ENCODE measurements at places on chromosomes 6 and 20. TPM values are rescaled to one million over a fixed set of nuclear protein-coding genes. Genes with fewer than 3 reads are reported as not detected.

GRCh38 chr6:135488023-135488422, 9.5 kb downstream of the AHI1 start:
- no peaks in the 10 kb centered on the region for H3K27me3 ChIP-seq
- H3K4me1 ChIP-seq, result no peaks in the 10 kb centered on the region
- H3K27ac ChIP-seq, result no peak overlapping the region
- no peak overlapping the region for H3K4me3 ChIP-seq
- peaks cover 2% of the 10 kb centered on the region for H3K36me3 ChIP-seq
- DNase-seq, result no peak

DNA sequence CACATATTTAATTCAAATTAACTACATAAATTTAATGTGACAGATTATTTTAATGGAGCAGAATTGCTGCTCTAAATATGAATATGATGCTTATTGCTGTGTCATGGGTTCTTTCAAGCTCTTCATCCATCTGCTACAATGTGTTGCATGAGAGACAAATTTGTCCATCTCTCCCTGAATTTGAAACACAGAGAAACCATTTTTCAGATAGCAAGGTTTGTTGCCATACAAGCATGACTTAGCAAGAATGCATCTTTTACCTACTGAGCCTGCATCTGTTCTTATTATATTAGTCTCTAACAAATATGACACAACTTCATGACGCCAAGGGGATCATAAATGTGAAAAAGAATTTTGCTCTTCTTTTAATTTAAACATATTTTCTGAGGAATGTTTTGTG, 8.0 kb upstream of the UTRN start:
- DNase-seq, result no peak
- no peaks in the 10 kb centered on the region for H3K36me3 ChIP-seq
- no peaks in the 10 kb centered on the region for H3K27me3 ChIP-seq
- H3K4me1 ChIP-seq, result peaks cover 18% of the 10 kb centered on the region

Gene DNMT3B
- polyA plus RNA-seq, result 0.36 TPM

GRCh38 chr20:43432498-43432897, 25.2 kb upstream of the SRSF6 start:
- H3K36me3 ChIP-seq, result no peaks in the 10 kb centered on the region
- no peak overlapping the region for H3K4me3 ChIP-seq
- H3K4me1 ChIP-seq, result no peaks in the 10 kb centered on the region
- no peak overlapping the region for H3K27ac ChIP-seq
- H3K27me3 ChIP-seq, result no peaks in the 10 kb centered on the region

DNA sequence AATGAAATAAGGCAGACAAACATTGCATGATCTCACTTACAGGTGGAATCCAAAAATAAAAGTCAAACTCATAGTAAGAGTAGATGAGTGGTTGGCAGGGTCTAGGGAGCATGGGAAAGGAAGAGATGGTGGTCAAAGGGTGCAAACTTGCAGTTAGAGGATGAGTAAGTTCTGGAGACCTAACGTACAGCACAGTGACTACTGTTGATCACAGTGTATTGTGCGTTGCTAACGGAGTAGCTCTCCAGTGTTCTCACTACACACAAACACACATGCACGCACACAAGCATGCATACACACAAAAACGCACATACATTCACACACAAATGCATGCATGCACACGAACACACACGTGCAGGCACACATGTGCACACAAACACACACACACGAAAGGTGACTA, 54.9 kb downstream of the LY86 start:
- no peaks in the 10 kb centered on the region for H3K36me3 ChIP-seq
- no peak overlapping the region for H3K27ac ChIP-seq
- H3K4me1 ChIP-seq, result no peaks in the 10 kb centered on the region
- H3K4me3 ChIP-seq, result no peak overlapping the region
